SJSA1 (cell line): ENCODE measurements at places on chromosomes 11 and 22. TPM values are rescaled to one million over a fixed set of nuclear protein-coding genes. Genes with fewer than 3 reads are reported as not detected.

Gene DDX6
- total RNA-seq = 22.6 and 41.0 TPM in 2 replicates

GRCh38 chr22:22935546-22936157, 48.0 kb downstream of the IGLL5 start:
- DNase-seq = no peak

Gene OR51B2
- not detected in 2 replicates for total RNA-seq

- DNase-seq = no peak
These were observed 13.5 kb upstream of the CASTOR1 start for GRCh38 chr22:30302810-30303138.

DNA sequence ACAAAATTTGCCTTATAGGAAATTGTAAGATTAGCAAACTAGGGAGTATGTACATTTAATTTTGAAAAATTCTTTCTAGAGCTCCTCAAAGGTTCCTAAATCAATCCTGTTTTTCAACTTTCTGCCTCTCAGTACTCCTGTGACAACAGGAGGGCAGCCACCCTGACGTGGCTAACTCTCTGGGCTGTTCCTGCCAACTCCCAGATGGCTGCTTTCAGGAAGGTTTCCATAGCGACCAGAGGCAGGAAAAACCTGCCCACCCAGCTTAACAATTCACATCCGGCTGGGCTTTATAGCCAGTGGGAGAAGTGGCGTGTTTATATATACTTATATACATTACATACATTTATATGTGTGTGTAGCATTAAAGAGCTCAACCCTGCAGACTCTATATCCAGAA, 26.5 kb downstream of the SGSM3 start:
- DNase-seq = no peak

DNA sequence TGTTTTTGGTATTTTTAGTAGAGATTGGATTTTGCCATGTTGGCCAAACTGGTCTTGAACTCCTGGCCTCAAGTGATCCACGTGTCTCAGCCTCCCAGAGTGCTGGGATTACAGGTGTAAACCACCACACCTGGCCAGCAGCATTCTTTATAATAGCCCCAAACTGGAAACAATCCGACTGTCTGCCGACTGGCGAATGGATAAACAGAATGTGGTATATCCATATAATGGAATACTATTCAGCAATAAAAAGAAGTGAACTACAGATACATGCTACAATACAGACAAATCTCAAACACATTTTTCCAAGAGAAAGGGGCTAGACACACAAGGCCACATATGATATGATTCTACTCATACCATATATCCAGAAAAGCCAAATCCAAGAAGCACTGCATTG, 151.3 kb downstream of the ST3GAL4 start:
- no peak for DNase-seq

Gene TRIOBP
- total RNA-seq = 90.4 and 92.5 TPM in 2 replicates

DNA sequence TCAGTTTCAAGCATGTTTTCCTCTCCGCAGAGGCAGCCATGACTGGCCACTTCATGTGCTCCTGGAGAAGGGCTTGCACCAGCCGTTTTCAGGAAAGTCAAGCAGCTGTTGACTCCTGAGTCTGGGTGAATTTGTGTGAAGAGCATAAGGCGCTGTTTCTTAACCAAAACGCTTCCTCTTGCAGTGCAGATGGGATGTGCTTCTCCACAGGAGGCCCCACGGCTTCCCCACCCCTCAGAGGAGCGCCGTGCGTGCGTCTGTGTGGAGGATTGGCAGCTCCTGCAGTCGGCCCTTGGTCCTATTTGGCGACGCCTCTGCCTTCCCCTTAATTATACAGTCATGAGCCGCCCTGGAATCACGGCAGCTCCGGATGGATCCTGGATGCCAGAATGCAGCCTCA, 54.1 kb upstream of the B3GAT1 start:
- no peak for DNase-seq
